ENCODE measurements at places on chromosomes 11 and 22.

DNA sequence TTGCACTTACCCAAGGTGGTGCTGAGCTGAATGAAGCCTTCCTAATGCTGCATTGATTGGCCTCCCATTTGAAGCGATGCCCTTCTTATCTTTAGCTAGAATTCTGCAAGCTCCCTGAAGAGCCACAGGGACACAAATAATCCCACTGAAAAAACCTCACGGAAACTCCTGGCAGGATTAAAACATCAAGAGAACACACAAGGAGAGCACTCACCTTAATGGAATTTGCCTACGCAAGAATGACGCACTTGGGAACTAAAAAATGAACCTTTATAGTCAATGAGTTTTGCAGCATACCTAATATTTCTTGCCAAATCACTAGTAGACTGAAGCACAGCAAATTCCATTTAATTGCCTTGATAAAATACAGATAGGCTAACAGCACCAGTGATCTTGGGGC is 232.8 kb upstream of the UBASH3B start:
- DNase-seq: no peak

DNA sequence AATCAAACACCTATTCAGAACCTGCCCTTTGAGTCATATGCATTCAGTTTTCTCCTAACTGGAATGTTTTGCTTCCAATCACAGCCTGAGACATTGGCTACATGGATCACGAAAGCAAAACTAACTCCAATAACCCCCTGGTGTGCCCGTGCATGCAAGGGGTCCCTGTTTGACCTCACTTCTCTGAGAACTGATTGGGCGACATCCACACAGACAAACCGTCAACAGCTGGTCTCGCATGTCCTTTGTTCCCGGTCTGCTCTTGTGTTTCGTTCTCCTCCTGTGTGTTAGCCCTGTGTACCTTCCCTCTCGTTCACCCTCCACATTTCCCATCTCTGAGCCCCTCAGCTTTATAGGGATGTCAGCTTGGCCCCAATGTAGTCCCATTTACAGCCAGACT is 67.2 kb upstream of the TTC12 start:
- DNase-seq: no peak

DNA sequence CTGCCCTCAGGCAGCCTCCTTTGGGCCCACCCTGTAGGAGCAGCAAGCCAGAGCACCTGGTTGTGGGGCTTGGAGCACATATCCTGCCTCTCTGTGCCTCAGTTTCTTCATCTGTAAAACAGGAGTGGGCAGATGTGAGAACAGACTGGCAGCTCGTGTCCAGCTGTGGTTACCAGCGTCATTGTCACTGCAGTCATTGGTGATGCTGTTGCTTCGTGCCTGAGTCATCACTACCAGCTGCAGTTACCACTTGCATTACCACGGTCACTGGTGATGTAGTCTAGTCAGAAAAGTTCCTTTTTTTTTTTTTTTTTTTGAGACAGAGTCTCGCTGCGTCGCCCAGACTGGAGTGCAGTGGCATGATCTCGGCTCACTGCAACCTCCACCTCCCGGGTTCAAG is 20.4 kb downstream of the RSPH14 start:
- DNase-seq: no peak

DNA sequence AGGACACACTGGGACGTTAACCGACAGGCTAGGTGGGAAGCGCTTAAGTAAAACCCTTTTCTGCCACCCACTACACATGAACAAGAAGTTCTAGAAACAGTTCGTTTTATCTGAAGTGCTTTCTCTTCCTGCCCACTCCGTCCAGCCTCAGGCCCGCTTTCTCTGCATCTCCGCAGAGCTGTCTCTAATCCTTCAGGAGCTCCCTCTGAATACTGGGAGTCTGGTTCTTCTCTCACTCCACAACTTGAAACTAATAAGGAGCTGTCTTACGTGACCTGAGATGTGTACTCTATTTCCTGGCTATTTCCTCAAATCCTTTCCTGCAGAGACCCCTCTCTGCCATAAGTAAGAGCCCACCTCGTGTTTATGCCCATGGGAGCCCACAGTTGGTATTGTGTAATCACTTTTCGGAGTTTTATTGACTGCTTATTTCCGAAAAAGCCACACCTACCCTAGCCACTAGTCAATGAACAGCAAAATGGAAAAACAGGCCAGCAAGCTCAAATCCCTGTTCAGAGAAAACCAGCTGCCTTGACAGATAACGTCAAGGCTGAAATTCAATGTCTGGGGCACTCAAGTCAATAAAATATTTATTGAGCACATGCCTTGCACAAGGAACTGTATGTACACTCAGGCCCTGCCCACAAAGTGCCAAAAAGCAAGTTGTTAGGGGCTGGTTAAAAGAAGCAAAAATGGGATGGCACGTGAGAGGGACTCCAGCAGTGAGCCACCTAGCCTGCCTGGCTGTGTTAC is 4.9 kb downstream of the PC start:
- no peak for DNase-seq

DNA sequence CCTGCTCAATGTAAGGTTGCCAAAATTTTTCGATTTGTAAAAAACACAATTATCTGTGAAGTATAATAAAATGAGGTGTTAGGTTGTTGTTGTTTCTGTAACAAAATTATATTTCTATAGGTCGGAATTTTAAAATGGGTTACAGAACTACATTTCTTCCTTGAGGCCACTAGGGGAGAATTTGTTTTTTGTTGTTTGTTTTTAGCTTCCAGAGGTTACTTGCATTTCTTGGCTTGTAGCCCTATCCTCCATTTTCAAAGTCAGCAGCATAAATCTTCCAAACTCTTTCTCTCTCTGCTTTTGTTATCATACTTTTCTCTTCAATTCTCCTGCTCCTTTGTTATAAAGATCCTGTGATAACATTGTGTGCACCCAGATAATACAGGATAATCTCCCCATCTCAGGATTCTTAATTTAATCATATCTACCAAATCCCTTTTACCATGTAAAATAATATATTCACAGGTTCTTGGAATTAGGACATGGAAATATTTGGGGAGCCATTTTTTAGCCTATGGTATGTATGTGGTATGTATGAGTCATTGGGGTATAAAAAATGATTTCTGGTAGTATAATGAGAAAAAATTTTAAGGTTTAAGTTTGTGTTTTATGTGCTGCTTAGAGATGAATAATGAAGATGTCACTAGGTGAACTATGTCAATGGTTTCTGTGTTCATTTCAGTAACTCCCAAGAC is 9.4 kb upstream of the PATL1 start:
- no peak for DNase-seq
